ENCODE measurements at places on chromosomes 12 and 14.

DNA sequence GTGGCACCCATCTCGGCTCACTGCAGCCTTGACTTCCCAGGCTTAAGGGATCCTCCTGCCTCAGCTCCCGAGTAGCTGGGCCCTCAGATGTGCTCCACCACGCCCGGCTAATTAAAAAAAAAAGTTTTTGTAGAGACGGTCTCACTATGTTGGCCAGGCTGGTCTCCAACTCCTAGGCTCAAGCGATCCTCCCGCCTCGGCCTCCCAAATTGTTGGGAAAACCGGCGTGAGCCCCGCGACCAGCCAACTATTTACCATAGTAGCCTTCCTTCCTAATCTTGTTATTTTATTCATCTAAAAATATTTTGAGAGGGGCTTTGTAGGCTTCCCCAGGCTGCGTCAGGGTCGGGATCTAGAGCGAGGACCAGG, 25.4 kb upstream of the YY1 start:
- no peak for DNase-seq

DNA sequence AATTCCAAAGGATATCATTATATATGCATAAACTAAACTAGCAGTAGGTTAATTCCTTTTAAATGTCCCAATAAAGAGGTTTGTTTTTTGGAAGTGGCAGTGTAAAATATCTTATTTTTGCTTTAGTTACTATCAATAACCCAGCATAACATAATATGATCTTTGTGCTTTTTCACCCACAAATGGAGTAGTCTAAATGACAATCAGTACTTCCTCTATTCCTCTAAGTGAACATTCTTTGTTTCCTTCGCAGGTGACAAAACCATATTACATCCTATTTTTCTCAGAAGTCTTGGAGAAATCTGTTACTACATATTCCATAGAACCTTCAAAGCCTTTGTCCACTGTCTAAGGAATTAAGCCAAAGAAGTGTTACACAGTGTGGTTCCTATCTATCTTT, 62.5 kb downstream of the MED13L start:
- no peak for DNase-seq

- peak; percentile 61 for DNase-seq
Measured at GRCh38 chr12:27652174-27652763, 44.0 kb upstream of the REP15 start.

DNA sequence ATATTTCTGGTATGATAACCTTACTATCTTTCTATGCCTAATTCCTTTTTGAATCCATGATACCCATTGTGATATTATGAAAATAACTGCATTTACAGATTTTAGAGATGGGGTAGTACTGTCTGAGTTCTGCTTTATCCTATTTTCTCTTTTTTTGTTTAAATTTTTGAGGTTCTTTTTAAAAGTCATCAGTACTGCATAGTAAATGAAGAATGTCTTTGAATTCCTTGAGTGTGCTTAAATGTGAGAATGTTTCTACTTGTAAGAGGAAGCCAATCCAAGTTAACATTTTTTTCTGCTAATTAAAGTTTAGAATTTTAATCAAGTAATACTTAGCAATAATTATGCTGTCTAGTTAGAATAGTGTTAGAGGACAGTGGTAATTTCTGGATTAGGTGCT, 474.6 kb downstream of the PCNX1 start:
- no peak for DNase-seq

DNA sequence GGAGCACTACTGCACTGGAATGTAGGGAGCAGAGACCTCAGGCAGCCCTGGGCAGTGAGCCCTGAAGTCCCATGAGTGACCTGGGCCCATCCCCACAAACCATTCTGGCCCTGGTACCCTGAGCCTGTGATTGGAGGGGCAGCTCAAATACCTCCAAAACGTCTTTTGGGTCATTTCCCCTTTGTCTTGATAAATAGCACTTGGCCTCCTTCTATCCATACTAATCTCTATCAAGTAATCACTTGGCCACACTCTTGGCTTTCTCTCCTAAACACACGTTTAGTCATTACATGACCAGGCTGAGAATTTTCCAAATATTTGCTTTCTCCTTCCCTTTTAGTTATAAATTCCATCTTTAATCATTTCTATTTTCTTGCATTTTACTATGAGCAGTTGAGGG, 91.3 kb downstream of the RPAP3 start:
- DNase-seq = no peak
